AG10803 (cell line): ENCODE measurements at places on chromosomes 6 and 20.

GRCh38 chr6:44038543-44039065 is 88.6 kb downstream of the MRPL14 start:
- no peak for DNase-seq

- no peak for DNase-seq
These were observed 67.9 kb upstream of the E2F3 start for GRCh38 chr6:20333721-20334269.

GRCh38 chr6:166330612-166331011 is 11.7 kb downstream of the SFT2D1 start:
- DNase-seq = no peak

- DNase-seq = peak; percentile 41
These were observed 52.9 kb downstream of the UBR2 start for GRCh38 chr6:42616716-42617115.

DNA sequence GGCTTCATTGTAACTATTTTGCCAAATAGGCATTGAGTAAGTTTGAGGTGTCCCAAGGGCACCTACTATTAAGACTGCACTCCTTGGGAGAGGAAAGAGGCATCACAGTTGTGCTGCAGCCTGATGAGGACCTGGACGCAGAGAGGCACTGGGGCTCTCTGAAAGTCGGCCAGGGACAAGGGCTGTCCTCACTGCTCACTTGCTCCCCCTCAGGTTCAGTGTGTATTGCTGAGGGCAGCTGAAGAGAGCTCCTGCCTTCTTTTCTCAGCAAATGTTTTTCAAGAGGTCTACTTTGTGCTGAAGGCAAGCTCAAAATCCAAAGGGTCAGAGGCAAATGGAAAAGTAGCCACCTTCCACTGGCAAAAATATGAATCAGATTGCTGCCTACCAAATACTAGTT is 331.8 kb downstream of the RIMS1 start:
- DNase-seq = peak; percentile 20

GRCh38 chr6:14442242-14442641 is 324.7 kb downstream of the CD83 start:
- no peak for DNase-seq

GRCh38 chr6:25774120-25774715 is 19.7 kb downstream of the SLC17A4 start:
- no peak for DNase-seq

- no peak for DNase-seq
These were observed 9.8 kb downstream of the FAM83D start for GRCh38 chr20:38935967-38936407.

DNA sequence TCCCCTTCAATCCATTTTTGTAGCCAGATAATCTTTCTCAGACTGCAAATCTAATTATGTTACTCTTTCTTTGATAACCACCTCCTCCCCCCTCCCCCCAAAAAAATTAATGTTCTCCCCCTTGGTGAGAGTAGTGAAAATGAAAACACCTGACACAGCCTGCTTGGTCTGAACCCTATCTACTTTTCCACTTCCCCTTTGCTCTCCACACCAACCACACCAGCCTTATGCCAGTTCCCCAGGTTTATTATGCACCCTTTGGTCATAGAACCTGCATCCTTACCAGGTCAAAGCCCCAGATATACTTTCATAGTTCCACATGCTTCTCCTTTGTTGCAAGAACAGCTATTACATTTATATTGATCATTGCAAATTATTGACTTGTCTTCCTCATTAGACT is 19.4 kb downstream of the PFDN4 start:
- DNase-seq = no peak

DNA sequence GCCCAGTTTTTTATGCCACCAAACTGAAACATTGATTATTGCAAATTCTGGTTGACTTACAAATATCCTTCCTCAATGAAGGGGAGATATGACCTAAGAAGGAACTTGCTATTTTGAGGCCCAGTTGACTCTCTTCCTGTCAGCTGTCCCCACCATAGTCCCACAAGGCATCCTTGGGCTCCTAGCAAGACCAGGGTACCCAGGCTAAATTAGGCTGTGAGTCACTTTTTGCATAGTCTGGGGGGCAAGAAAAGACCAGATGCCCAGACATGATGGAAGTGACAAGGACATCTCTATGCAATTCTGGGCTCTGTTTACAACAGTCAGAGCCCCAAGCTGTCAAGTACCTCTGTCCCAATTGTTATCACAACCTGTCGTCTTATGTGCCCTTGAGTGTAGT is 31.8 kb upstream of the MAFB start:
- no peak for DNase-seq

- no peak for DNase-seq
These were observed 308.6 kb upstream of the MAP3K7 start for GRCh38 chr6:90895299-90896074.

DNA sequence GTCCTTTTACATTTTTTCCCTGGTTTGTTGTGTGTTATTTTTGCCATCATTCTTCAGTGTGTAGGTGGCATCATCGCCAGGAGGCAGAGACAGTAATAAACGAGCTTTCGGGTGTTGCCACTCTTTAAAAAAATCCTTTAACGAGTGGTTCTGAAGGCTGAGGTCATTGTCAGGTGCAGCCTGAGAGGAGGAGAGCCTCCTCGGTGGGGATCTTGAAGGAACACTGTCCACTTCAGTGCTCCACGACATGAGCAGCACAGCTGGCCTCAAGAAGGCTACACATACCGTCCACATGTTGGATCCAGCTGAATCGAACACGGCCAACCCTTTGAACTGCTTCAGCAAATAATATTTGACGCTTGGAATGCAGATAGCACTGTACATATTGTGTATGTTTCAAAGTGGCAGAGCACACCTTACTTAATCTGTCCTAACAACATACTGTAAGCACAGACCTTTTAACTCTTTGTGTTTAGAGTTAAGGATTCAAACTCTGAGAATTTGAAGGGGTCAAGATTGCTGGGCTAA is 48.0 kb upstream of the FOXQ1 start:
- no peak for DNase-seq

- no peak for DNase-seq
These were observed 8.4 kb upstream of the HLA-A start for GRCh38 chr6:29933955-29934354.

DNA sequence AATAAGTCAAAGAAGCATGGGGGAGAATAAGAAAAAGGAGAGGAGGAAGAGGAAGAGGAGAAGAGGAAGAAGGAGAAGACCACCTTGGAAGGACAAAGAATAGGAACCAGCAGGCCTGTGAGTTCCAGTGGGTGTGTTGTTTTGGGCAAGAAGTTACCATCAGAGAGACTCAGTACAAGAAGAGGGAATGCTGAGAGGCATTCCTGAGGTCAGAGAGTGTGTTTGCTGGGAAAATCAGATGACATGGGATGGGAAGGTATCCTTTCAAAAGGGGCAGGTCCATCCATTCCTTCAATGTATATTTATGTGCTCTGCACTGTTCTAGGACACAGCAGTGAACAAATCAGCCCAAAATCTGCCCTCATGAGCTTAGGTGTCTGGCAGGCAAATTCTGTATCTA is 40.5 kb upstream of the PRIM2 start:
- peak; percentile 67 for DNase-seq

GRCh38 chr20:33832103-33832804 is 21.1 kb downstream of the CHMP4B start:
- DNase-seq = peak; percentile 15

DNA sequence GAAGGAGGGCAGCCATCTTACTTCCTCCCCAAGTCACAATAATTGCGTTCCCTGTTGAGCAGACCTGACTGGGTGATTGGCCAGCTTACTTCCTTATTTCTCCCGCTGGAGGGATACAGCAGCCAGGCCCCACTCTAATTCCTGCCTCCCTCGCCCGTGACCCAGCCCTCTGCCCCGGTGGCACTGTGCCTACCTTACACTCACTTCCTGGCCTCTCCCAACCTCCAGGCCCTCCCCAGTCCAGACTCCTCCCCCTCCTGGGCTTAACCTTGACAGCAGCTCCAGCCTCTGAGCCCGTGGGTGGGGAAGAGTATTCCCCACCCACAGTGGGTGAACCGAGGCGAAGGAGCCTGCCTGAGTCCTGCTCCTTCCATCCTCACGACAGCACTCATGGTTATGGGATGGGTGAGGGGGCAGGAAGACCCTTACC is 3.0 kb downstream of the BAK1 start:
- DNase-seq = no peak

DNA sequence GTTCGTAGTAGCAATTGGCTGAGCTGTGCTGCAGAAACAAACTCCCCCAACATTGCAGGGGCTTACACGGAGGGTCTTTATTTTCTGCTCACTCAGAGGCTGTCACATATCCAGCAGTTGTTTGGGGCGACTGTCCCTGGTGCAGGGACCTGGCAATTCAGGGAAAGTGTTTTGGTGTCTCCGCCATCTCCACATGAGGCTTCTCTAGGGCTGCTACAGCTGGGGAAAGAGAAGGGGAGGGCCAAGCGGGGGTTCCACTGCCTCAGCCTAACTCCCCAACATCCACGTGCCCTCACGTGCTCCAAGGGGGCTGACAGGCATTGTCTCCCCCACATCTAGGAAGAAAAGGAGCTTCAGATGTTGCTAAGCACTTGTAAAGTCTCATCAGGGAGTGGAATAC is 61.3 kb upstream of the NXT1 start:
- DNase-seq = no peak

GRCh38 chr6:1382883-1383728 is 6.3 kb upstream of the FOXF2 start:
- no peak for DNase-seq

DNA sequence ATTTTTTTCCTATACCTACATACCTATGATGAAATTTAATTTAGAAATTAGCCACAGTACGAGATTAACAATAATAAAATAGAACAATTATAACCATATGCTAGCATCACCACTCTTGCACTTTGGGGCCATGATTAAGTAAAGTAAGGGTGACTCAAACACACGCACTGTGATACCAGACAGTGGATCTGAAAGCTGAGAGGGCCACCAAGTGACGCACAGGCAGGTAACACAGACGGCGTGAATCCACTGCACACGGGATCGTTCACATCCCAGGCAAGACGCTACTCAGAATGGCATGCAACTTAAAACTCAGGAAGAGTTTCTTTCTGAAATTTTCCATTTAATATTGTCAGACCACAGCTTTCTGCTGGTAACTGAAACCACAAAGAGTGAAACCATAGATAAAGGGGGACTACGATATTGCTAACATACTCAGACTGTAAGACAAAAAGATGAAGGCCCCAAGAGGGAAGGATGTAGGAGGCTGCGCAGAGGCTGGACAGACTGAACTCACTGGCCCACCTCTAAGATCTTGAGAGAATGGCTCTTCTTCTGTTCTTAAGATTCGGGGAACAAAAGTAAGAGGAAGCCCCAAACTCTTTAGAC is 17.9 kb downstream of the RRBP1 start:
- DNase-seq = no peak

GRCh38 chr20:17648315-17648646 is 33.8 kb downstream of the RRBP1 start:
- DNase-seq = no peak

GRCh38 chr20:63126876-63127699 is 88.8 kb downstream of the YTHDF1 start:
- no peak for DNase-seq

DNA sequence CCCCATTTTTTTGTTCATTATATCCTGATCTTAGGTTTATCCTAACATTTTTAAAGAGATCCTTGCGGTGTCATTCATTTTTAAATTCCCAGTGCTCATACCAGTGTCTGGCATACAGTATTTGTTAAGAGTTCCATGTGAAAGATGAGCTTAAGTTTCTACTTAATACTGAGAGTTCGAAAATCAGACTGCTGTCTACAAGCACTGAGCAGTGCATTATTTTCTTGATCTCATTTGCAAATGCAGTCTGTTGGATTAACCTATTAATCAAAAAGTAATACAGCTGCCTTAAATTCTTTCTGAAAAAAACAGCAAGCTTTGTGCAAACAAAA is 663 bp downstream of the COQ3 start:
- DNase-seq = no peak

- peak; percentile 98 for DNase-seq
These were observed 92.9 kb upstream of the SHLD1 start for GRCh38 chr20:5657190-5657875.

- no peak for DNase-seq
These were observed 396.7 kb downstream of the LAMA2 start for GRCh38 chr6:129279343-129280292.

- no peak for DNase-seq
These were observed 70.7 kb downstream of the RALGAPA2 start for GRCh38 chr20:20641783-20642182.

DNA sequence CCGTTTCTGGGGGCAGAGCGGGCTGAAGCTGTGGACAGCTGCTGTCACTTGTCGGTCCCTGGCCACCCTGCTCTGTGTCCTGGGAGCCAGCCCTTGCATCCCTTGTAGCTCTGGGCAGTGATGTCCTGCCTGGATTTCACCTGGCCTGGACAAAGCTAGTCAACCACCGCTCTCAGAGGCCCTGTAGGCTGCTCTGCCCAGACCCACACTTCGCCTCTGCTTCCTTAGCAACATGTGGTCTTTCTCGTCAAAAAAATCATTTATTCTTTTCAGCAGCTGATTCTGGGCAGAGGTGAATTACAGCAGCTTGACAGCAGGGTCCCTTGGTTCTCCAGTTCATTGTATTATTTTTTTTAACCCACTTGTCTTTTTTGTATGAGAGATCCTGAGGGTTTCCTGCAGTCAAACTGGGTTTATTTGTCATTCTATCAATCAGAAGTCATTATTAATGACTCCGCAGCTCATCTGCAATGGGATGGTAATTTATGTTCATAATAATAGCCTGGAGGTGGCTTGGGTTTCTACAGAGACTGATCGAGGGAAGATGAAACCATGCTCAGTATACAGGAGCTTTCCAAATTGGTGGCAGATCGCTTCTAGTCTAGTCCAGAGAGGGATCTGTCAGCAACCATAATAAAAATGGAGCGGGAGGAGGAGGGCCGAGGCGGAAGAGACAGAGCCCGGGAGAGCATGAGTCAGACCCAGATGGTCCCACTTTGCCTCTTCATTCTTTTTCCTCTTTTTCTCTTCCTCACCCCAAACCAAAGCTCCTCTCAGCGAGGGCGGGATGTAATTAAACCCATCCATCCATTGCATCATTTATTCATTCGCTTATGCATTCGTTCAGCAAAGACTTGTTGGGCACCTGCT is 22.4 kb downstream of the EDN3 start:
- peak; percentile 18 for DNase-seq

DNA sequence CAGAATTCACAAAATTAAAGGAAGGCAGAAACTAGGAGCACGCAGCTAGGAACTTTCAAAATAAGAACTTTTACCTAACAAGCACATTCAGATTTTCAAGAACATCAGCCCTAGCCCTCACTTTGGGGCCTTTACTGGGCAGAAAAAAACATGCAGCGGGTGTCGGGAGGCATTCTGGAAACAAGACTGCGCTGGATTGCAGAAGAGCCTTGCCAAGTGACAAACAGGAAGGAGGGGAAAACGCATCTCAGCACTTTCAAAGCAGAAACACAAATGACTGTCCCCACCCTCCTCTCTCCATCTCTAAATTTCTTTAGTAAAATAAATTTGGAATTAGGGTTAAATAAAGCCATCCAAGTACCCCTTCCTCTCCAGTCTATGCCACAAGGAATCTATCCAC is 74.6 kb upstream of the RREB1 start:
- DNase-seq = no peak

- peak; percentile 75 for DNase-seq
These were observed 168.4 kb downstream of the DOK5 start for GRCh38 chr20:54643761-54644160.
